ENCODE measurements at places on chromosomes 2 and 18.

- no peak for DNase-seq
Observed at GRCh38 chr2:229410946-229411345, 139.9 kb upstream of the PID1 start.

DNA sequence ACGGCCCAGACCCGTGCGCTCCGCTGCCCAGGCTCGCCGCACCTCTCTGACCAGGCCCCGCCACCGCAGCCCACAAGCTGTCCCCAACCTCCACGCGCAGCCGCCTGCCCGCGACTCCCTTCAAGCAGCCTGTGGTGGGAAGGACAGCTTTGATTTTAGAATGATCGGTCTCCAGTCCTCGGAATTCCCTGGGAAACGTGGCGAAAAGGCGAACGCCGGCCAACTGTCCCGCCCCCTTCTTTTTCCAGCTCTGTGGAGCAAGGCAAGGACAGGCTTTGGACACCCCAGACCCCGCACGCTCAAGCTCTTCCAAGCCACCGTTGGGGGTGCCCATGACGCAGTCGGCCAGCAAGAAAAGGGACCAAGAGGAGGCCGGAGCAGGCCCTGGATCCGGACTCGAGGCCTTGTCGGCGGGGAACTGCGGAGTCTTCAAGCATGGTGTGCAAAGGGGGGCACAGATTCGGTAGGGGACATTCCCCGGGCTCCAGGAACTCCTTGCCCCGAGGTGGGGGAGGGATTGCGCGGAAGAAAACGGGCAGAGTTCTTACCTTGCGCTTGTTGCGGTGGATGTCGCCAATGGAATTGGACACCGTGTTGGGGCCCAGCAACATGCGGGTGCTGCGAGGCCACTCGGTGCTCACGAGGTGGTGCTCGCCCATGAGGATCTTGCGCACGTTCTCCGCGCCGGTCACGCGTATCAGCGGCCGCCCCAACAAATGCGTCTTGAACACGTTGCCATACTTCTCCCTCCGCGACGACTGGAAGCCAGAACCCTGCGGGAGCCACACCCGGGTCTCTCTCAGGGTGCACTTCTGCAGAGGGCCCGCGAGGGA, 4.0 kb downstream of the CYP26B1 start:
- no peak for DNase-seq

DNA sequence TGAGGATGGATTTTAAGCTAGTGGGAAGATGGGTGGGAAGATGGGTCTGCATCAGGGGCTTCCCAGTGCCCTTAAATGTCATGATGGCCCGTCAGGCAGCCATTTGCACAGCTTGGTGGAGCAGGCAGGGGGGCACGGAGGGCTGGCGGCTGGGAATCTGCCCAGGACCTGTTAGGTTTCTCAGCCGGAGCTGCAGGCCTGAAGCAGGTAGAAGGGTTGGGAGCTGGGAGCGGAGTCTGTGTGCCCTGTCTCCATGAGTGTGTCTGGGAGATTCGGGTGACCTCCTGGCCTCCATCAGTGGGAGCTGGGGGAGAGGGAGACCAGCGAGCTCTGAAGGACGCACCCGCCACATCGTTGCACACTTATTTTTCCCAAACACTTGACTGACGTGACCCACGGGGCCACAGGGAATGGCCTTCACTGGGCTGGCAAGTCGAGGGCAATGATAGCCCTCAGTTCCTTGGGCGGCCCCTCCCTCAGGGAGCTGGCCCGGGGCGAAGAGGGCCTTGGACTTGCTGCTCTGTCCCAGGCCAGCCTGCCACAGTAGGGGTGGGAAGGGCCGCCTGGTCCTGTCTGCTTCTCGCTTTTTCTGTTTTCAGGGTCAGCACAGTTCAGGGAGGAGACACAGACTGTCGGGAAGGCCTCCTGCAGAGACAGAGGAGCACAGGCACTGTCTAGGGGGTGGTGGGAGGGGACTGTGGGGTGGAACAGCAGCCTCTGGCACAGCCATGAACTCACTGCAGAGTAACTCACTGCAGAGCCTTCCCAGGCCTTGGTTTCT, 236.8 kb downstream of the ZBTB7C start:
- DNase-seq: no peak

DNA sequence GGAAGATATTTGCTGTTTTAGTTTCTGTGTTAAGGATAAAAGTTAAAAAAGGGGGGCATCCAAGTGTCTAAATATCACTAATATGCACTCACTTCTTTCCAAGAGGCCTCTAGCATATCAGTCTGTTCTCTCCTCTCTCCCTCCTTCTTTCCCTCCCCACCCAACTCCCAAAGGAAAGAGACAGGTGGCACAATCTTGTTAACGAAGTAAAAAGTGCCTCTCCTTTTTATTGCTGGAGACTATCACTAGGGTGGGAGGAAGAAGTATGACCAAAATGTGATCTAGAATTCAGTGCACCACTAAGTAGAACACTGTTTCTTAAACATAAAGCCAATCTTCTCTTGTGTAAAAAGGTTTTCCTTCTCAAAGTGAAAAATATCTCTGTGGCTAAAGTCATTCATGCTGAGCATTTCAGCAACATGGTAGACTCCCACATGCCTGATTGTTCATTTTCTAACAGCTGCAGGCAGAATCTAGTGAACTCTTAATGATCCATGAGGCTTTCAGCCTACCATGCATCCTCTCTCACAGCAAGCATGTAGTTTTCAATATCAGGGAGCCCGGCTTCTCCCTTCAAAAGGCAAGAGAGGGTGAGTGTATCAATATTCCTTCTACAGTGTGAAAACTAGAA, 39.5 kb downstream of the RNU4ATAC start:
- no peak for DNase-seq

DNA sequence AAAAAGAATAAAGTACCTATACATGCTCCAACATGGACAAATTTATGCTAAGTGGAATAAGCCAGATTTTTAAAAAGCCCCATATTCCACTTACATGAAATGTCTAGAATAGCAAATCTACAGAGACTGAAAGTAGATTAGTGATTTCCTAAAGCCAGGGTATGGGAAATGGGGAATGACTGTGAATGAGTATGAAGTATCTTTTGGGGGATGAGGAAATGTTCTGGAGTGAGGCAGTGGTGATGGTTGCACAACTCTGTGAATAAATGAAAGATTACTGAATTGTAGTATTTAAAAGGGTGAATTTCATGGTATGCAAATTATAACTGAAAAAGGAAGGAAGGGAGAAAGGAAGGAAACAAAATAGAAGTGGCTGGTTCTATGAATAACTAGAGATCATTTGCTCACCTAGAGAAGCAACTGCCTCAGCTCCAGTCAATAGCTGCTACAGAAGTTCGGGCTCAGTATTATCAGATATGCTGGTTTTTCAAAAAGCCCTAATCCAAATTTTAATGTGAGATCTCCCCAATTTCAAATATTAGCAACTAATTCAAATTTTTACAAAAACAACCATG, 39.3 kb downstream of the MAP3K2 start:
- DNase-seq: no peak

GRCh38 chr2:40260437-40260836, 191.5 kb downstream of the SLC8A1 start:
- no peak for DNase-seq

DNA sequence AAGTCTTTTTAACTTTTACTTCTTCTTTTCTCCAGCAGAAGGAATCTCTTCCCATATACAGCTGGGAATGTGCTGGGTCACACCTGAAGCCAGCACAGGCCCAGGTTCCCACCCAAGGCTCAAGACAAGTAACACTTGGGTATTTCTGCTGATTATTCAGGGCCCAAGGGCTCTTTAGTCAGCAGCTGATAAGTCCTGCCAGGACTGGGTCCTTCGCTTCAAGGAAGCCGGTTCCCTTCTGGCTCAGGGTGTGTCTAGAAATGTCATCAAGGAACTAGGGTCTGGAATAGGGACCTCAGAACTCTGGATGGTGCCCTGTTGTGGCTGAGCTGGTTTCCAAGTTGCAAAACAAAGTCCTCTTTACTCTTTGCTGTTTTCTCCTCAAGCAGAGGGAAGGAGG, 27.0 kb upstream of the SERPINB2 start:
- no peak for DNase-seq

GRCh38 chr2:241081643-241082340, 20.3 kb downstream of the MTERF4 start:
- no peak for DNase-seq

DNA sequence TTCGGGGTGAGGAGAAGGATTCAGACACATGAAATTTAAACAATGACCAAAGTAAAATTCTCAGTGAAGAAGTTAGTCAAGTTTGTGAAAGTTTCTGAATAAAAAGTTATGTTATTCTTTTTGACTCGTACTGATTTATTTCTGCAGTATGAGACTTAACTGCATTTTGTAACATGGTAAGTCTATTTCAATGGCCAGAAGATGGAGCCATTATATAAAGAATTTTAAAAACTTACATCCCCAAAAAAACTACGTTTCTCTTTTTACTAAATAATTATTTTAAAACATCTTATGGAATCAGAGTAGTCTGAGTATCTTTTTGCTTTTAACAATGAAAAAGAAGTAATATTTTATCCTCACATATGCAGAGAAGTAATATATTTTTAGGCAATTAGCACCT, 51.4 kb upstream of the SCN1A start:
- DNase-seq: no peak

- DNase-seq: no peak
Observed at GRCh38 chr2:186977433-186978045, 128.6 kb upstream of the ZSWIM2 start.

DNA sequence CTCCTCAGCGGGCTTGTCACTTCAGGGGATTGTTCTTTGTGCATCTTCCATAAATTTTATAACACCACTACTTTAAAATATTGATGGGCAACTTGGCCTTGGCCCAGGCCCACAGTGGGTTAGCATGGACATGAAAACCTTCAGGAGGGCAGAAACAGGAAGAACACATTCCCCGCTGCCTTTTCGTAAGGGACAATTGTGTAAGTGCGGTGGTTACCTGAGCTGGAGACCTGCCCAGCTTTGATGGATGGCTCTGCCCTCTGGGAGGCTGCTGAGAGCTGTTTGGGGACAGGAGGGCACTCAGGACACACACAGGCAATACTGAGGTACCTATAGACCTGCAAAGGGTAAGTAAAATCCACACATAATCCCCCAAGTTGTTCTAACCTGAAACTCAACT, 46.8 kb downstream of the FECH start:
- DNase-seq: no peak

DNA sequence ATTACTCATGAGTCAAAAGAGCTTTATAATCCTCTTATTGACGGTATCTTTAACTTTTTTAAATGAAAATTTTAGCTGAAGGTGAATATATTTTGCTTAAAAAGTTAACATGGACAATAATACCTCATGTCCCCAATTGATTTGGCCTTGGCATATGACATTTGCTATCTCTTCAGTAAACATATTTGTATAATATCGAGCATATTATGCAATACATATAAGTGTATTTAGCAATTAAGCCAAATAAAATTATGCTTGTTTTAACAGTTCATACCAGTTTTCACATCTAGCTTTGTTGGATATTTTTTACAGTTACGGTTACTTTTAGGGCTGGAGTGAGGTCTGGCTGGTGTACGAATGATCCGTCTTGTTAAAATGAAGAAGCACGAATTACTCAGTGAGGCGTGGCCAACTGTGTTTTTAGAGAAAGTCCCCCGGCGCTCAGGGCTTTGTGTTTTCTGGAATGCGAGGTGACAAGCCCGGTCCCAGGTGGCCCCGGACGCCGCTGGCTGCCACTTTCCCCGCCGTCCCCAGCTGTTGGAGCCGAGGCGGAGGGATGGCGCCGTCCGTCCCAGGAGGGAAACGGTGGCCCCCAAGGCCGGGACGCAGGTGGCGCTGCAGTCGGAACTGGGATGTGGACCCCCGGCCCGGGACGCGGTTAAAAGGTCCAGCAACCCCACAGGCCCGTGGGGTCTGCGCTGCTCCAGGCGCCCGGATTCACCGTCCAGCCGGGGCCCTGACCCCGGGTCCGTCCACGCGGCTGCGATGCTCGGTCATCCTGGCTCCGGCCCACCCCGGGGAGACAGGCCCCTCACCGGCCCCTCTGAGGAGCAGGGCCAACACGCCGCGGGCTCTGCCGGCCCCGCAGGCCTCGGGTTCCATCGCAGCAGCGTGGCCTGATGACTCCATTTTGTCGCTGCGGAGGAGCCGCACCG, 41.3 kb downstream of the TMEM18 start:
- DNase-seq: no peak

- no peak for DNase-seq
Observed at GRCh38 chr2:211162911-211163310, 606.5 kb downstream of the CPS1 start.

GRCh38 chr18:10061566-10062140, 147.8 kb downstream of the VAPA start:
- DNase-seq: no peak

GRCh38 chr2:193584522-193584938, 1389.8 kb upstream of the TMEFF2 start:
- no peak for DNase-seq

DNA sequence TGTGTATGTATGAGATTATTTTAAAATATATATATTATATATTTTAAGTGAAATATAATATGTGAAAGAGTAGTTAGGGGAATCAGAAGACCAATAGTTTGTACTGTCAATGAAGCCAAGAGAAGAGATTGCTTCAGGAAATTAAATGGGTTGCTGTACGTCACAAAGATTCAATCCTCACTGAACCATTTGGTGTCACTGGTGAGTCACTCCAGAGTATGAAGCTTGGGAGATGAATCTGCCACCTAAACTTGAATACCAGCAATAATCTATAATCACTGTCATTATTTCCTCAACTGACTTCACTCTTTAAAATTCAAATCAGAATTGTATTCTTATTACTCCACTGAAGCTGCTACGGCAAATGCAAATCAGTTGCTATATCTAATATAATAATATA, 41.9 kb upstream of the SCN9A start:
- DNase-seq: no peak

DNA sequence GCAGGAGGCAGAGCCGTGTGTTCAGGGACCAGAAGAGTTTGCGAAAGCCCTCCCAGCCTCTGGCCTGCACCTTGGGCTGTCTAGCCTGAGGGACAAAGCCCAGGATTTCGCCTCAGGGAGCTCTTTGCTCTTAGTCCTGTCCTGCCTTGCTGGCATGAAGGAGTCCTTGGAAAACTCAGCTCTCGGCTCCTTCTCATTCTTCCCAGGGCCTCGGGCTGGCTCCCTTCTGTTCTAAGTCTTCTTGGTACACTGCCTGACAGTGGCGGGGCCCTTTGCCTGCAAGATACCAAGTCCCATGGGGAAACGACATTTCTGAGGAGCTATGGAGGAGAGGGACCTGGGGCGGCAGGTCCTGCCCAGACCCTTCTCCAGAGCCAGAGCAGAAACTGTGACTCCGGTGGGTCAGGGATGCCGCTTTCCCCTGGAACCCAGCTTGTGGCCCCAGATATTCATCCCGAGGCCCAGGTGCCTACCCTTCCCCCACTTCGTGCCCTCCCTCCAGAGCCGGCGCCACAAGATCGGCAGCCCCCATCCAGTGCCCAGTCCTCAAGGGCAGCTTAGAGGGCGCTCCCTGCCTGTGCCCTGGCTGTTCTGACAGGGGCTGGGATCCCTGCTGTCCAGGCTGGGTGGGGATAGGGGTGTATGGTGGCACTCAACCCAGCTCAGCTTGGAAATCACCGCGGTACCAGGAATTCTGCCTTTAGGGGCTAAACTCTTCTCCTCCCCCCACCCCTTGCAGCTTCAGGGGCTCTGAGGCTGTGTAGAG, 5.5 kb upstream of the CYP26B1 start:
- DNase-seq: no peak

DNA sequence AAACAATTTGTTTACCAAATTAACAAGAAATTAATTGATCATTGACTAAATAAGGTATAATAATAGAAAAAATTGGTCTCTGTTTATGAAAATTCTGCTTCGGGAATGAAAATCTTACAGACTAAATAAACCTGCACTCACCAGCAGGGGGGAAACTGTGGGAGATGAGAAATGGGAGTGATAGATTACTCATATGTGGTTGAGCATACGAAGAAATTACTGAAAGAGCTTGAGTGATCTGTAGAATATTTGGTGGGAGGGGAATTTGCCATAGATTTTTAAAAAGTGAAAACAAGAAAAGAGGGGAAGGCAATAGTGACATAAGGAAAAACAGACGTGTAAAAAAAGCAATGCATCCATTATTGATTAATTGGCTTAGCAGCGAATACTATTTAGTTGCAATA, 2.2 kb downstream of the HMSD start:
- no peak for DNase-seq
